ENCODE measurements at places on chromosomes 6 and 20. TPM values are rescaled to one million over a fixed set of nuclear protein-coding genes. Genes with fewer than 3 reads are reported as not detected.

DNA sequence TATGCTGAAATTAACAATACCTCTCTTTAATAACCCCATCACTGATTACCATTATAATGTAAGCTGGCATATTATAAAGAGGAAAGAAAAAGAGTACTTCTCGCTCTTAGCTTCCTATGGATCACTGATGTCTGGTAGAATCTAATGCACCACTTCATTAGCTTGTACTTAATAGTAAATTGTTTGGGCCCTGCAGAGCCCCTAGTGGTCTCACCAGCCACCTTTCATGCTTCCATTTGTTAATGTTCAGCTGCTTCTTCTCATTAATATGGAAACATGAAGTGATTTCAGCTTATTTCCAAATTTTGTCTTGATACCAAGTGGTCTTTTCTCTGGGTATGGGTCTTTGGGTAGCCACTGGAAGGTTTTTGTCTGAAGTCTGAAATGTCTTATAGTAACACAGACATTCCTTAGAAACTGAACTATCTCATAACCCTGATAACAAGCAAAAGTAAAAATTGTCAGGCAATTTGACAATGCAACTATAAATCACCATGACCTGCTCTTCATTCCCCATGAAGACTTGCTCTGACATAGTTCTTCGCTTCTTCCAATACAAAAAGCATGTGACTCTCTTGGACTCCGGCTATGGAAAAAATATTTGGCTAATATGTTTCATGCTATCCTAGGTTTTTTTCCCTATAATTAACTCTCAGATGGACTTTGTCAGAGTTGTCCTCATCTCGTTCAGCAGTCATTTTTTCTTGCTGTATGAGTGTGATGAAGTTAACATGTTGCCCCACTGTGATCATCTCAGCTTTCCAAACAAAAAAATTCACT lies 395.8 kb upstream of the MARCKS start:
- DNase-seq, result no peak

The PDE10A gene
- 55.2 TPM for total RNA-seq

- no peak for DNase-seq
Measured at GRCh38 chr6:12313992-12314589, 23.9 kb downstream of the EDN1 start.

GRCh38 chr6:40852779-40853373 lies 186.1 kb downstream of the UNC5CL start:
- DNase-seq, result no peak

DNA sequence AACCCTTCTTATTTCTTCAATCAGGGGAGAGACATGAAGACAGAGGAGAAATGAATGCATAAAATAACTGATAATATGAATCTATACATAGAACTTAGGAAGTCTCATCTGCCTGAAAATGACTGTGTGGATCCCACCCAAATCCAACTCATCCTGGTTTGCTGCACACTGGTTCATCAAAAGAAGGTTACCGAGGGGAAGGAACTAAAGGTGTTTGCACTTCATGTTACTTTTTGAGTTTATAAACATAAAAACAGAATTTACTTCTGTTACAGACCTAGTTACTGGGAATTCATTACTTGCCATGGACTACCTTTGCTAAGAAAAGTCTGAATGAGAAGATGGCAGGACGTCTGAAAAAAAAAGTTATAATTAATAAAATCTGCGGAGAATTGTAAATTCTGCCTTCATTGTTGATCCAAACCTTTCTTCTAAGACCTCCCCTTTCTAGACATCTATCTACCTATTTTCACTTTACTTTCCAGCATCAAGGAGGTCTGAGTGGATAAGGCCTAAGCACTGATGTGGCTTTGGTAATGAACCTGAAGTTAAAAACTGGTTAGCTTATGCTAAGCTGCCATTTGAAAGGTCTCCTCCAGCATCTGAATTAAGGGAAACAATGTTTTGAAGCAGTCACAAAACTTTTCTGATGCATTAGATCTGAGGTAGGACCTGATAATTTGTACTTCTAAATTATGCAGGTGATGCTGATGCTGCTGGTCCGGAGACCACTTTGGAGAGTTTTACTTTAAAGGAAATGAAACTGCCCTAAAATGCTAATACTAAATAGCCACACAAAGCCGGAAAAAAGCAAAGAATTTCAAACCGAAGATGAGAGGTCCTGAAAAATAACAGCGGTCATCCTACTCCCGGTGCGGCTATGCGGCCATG lies 84.0 kb downstream of the HFE start:
- DNase-seq, result no peak

DNA sequence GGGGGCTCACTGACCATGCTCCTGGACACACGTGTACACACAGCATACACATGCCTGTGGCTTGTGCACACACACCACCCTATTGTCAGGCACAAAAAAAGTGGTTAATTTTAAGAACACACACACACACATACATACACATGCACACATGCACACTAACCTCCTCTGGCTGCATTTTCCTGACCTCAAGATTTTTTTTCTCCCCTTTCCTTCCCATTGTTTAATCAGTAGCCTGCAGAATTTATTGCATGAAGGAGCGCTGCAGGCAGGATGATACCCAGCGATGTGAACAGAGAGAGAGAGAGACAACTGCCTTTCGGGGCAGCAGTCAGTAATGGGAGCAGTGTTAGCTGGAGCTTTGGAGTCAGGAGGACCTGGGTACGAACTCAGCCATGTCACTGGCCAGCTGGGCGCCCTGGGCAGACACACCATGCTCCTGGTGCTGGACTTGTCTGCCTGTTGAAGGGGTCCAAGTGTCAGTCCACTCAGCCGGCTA lies 990 bp upstream of the TRAF3IP2 start:
- DNase-seq, result no peak

The RIPOR3 gene
- 17.5 TPM for total RNA-seq

- no peak for DNase-seq
Measured at GRCh38 chr6:551405-551804, 105.5 kb downstream of the HUS1B start.

GRCh38 chr6:163750431-163751031 lies 336.0 kb downstream of the QKI start:
- no peak for DNase-seq

- no peak for DNase-seq
Measured at GRCh38 chr6:101956961-101957360, 563.5 kb downstream of the GRIK2 start.
